Jurkat, Clone E6-1 (cell line): ENCODE measurements at places on chromosomes 6 and 20.

GRCh38 chr6:138692978-138693909 lies 80.3 kb upstream of the CCDC28A start:
- no peak for DNase-seq

- no peak for DNase-seq
Observed at GRCh38 chr6:142167486-142167885, 20.4 kb downstream of the VTA1 start.

GRCh38 chr20:39874049-39874893 lies 814.8 kb downstream of the MAFB start:
- peak; percentile 52 for DNase-seq

DNA sequence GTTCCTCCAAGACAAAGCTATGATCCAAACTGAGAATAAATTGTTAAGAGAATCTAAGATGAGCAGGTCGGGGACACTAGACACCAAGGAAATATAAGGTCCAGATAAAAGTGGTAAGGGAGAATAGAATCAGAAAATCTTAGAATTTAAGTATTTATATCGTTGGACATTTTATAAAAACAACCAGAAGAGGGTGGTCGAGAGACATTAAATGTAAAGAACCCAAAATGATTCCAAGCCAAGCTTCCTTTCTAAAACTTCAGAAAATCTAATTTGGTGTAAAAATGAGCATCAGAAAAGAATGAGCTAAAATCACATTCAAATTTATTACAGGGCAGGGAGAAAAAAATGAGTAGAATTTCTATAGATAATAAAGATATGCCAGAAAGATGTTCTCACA lies 97.8 kb upstream of the OGFRL1 start:
- DNase-seq: peak; percentile 7

DNA sequence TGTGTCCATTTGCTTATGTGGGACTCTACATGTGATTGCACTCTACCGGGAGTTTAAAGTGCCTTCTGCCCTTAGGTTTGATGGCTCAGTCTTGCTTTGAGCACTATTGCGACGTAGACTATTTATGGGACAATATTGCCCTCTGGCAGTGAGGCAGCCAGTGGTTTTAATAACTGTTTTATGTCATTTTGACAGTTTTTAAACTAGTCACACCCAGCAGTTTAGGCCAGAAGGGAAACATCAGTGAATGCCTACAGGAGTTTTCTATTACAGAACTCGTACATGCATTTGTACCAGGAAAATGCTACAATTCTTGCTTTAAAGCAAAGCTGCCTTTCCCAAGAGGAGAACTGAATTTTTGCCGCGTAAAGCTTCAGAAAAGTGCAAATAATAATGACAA lies 813.7 kb downstream of the KIF16B start:
- no peak for DNase-seq

DNA sequence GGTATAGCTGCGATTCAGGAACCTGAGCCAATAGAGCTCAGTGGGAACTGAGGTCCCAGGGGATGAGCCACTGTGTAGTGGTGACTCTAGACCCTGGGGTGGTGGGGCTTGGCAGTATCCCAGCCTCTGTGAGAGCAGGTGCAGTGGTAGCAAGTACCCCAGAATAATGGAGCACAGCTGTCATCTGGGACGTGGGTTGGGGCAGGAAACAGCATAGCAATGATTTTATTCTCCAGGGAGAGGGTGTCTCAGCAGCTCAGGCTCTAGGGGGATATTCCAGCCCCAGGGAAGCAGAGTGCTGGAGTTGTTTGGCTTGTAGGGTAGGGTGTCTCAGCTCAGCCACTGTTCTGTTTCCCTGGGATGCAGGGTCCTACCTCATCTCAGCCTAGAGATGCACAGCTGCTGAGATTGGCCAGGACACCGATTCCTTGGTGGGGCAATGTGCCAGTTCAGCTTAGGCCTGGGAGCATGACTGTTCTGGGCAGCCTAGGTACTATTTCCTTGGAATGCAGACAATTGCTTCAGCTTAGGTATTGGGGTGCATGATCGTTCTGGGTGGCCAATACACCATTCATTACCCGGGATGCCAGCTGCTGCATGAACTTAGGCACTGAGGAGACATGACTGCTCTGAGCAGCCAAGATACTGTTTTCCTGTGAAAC lies 34.0 kb upstream of the NUP153 start:
- no peak for DNase-seq

DNA sequence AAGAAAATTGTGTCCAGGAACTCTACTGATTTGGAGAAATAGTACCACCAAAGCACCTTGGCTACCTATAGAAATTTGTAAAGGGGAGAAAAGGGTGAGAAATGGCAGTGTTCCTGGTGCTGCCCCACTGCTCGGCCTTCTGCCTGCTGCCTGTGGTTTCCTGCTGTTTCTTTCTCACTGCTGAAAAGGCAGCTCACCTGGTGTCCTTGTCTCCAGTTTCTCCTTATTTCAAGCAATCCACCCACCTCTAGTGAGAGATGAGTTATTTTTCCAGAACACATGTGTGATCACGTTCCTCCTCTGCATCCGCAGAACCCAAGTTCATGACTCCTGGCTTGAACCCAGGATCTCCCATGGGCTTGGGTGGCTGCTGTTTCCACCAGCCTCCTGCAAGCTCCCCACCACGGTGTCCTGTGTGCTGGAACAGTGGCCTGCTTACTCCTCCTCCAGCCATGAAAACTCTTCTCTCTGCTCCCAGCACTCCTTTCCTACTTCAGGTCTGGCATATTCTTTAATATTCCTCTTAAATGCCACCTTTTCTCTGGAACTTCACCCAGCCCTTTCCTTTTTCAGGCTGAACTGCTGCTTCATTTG lies 48.9 kb downstream of the ELOVL2 start:
- DNase-seq: no peak

GRCh38 chr6:68640491-68640835 lies 5.4 kb downstream of the ADGRB3 start:
- no peak for DNase-seq

- no peak for DNase-seq
Observed at GRCh38 chr20:62944184-62944583, 6.2 kb downstream of the GID8 start.

DNA sequence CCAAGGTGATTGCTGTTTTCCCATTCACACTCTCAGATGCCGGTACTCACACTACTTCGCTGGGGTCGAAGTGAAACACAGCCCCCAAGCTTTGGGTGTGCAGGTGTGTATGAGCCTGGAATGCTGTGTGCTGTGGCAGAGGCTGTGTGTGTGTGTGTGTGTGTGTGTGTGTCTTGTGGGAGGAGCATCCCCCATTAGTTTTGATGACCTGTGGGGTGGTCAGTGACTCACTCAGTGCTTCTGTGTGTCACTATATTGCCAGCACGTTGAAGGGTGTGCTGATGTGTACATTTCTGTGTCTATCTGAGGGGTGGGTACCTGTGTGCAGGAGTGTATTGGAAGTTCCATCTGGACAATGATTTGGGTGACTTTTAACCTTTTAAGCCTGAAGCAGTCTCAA lies 5.0 kb upstream of the SLC12A5 start:
- no peak for DNase-seq

GRCh38 chr20:49956689-49957088 lies 20.5 kb downstream of the RNF114 start:
- DNase-seq: no peak

- DNase-seq: no peak
Observed at GRCh38 chr6:15320693-15321092, 74.8 kb downstream of the JARID2 start.

DNA sequence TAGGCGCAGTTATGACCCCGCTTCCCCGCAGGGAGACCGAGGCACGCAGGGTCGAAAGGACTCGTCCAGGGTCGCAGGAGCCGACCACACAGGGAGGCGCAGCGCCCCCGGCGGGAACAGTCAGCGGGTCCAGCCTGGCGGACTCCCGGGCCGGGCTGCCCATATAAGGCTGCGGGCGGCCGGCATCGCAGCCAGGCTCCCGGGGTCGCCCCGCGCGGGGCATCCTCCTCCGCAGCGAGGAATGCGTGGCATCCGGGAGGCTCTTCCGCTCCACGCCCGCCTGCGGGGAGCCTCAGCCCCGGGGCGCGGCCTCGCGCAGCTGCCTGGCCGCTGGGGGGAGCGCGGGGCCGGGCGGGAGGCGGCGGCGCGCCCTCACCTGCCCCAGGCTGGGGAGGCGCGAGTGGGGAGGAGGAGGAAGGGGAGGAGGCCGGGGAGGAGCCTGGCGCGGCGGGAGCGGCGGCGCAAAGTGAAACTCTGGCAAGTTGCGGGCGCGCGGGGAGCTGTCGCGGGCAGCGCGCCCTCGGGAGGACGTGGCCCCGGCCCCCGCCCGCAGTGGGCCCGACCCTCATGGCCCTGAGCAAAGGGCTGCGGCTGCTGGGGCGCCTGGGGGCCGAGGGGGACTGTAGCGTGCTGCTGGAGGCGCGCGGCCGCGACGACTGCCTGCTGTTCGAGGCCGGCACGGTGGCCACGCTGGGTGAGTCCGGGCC lies at the start of gene SYNJ2:
Gene SYNJ2 (plus strand): TSS at position 469 of the 707 bp plus-strand sequence. CDS start 99 bp downstream, at position 568.
- DNase-seq: peak; percentile 68

DNA sequence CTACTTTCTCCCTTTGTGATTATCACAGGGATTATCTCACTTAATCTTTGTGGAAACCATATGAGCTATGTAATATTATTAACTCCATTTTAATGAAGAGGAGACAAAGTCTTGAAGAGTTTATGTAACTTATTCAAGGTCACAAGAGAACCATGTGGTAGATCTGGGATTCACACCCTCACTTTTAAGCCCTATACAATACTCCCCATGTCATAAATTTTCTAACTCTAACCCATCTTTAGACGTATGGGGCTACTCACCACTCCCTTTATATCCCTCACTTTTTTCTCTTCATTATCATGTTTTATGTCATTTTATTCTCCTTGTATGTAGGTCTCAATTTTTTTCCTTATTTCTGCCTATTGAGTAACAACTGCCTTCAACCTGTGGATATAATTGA lies 126.4 kb upstream of the AHI1 start:
- DNase-seq: no peak

DNA sequence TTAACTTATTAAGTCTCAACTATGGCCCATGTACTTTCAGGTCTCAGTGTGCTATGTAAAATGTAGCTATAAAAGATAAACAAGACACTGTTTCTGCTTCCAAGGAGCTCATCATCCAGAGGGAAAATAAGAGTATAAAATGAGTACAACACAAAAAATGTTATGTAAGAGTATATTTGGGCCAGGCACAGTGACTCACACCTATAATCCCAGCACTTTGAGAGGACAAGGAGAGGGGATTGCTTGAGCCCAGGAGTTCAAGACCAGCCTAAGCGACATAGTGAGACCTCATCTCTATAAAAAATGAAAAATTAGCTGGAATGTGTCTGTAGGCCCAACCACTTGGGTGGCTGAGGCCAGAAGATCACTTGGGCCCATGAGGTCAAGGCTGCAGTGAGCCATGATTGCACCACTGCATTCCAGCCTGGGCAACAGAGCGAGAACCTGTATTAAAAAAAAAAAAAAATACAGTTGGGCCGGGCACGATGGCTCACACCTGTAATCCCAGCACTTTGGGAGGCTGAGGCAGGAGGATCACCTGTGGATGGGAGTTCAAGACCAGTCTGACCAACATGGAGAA lies 124.0 kb downstream of the EDN1 start:
- DNase-seq: no peak

DNA sequence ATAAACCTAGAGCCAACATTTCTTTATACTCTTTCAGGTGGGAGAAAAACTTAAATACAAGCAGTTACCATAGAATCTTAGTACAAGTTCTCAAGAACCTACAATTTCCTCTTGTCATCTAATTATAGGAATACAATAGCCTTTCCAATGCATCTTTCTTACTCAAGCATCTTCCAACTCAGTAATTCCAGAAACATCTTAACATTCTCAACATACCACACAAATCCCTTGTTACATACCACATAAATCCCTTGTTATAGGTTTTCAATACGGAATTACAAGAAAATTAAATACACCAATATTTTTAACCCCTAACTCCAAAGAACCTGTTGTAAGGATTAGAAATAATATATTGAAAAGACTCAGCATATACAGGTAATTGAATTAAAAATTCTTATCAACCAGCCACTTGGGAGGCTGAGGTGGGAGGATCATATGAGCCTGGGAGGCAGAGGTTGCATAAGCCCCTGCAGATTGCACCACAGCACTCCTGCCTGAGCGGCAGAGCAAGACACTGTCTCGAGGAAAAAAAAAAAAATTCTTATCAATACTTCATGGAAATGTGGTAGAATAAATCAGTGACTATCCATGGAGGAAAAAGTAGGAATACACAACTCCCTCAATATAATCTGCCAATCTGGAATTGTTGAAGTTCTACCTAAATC lies 127.5 kb upstream of the CCDC28A start:
- no peak for DNase-seq

- peak; percentile 32 for DNase-seq
Observed at GRCh38 chr20:62156592-62157386, 13.2 kb downstream of the SS18L1 start.

- DNase-seq: no peak
Observed at GRCh38 chr20:36102809-36103596, 51.5 kb upstream of the EPB41L1 start.

GRCh38 chr6:34341481-34341971 lies 50.9 kb downstream of the NUDT3 start:
- no peak for DNase-seq

DNA sequence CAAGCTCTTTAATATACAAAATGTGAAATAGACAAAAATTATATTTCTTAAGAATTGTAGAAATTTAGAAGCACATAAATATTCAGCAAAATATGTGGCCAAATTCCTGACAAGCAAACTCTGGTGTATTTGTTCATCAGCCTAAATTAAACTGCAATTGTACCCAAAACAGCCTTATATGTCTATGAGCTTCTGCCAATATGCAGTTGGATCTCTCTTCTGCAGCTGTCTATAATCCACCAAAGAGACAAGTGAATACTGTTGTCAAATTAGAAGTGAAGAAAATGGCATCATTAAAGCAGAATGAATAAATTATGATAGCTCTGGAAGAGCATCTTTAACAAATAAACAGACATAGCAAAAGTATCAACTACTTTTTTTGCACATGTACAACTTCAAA lies 755.7 kb downstream of the GRIK2 start:
- DNase-seq: no peak

DNA sequence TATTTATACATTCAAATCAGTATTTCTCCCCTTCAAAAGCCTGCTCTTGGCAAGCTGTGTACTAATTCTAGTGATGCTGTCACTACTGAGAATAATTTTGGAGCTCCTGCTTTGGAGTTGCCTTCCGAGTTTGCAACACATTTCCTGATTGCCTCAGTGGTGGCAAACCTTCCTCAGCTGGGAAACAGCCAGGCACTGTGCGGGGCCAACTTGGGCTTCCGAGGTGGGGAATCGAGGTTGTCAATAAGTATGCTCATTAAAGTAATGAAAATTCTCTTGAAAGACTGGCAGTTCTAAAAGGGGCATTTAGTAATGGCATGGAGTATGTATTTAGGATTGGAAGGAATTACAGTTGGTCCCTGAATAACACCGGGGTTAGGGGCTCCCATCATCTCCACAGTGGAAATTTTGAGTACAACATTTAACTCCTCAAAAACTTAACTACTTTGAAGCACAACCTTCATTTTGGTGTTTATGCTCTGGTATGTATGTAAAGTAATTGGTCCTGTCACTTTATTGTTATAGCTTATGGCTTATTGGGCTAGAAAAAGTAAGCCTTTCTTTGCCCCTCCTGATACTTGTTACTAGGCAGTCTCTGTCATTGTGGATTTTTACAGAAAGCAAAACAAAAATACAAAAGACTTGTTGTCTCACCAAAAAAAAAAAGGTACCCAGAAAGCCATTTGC lies 2.7 kb downstream of the PAQR8 start:
- DNase-seq: no peak

- DNase-seq: no peak
Observed at GRCh38 chr6:71488186-71488585, 199.6 kb downstream of the OGFRL1 start.

- no peak for DNase-seq
Observed at GRCh38 chr20:51077686-51078060, 54.8 kb upstream of the KCNG1 start.

- no peak for DNase-seq
Observed at GRCh38 chr6:26075063-26075717, 12.0 kb upstream of the HFE start.
